ENCODE measurements at places on chromosomes 7 and 10.

DNA sequence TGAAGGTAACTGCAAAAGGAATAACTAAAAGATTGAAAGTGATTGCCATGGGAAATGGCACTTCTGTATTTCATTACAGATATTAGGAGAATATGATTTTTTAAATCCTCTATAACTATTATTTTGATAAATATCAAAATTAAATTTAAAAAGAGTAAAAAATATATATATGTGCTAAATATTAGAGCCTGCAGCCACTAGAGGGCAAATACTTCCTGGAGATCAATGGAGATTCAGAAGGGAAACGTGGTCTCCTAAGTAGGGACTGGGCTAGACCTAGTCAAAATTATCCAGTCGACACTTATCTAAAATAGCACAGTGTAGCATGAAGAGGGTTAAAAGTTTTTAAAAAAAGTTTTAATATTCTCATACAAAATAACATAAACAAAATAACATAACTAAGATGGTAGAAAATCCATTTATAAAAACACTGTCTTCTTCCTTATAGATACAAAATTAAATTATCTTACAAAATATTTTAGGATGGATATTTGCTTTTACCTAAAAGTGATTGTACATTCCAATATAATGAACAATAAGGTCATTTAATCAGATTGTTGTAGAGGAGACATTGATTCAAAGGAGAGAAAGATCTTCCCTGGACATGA is 434.3 kb downstream of the MDFIC start:
- DNase-seq: no peak

GRCh38 chr10:114034923-114035645 is 8.6 kb upstream of the ADRB1 start:
- DNase-seq: no peak

- no peak for DNase-seq
These were observed 48.8 kb downstream of the UBE2H start for GRCh38 chr7:129903935-129904334.

DNA sequence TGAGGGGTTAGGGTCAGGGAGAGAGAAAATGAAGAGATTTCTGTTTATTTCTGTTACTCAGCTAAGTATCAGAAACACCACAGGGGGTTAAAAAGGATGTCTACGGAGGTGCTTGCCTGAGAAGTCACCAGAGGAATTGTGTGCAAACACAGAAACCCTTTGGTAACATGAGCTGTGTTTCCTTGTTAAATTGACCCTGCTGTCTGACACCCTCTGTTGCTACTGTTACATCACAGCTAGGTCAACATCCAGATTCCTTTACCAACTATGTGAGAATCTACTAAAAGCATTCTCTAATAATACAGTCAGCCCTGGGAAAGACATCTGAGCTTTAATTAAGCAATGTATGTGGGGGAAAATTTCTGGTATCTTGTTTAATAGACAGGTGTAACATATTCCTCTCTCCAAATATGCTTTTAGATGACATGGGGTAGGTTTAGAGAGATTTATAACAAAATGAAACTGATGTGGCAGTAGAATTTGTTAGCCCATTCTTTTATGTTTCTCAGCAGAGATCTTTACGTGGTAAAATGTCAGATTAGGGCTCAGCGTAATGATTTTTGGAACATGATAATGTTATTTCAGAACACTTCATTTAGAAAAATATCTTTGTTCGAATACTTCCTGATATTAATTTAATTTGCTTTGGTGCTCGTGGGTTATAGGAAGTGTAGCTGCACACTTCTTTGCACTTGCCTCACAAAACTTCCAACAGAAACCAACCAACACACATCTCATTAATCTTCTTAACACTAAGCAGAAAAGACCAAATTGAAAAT is 168.0 kb upstream of the AHR start:
- DNase-seq: no peak

GRCh38 chr10:2117641-2118040 is 380.3 kb upstream of the ADARB2 start:
- DNase-seq: no peak

GRCh38 chr10:1527951-1528350 is 209.4 kb downstream of the ADARB2 start:
- no peak for DNase-seq

- no peak for DNase-seq
These were observed 10.4 kb downstream of the JCAD start for GRCh38 chr10:30048768-30049517.

DNA sequence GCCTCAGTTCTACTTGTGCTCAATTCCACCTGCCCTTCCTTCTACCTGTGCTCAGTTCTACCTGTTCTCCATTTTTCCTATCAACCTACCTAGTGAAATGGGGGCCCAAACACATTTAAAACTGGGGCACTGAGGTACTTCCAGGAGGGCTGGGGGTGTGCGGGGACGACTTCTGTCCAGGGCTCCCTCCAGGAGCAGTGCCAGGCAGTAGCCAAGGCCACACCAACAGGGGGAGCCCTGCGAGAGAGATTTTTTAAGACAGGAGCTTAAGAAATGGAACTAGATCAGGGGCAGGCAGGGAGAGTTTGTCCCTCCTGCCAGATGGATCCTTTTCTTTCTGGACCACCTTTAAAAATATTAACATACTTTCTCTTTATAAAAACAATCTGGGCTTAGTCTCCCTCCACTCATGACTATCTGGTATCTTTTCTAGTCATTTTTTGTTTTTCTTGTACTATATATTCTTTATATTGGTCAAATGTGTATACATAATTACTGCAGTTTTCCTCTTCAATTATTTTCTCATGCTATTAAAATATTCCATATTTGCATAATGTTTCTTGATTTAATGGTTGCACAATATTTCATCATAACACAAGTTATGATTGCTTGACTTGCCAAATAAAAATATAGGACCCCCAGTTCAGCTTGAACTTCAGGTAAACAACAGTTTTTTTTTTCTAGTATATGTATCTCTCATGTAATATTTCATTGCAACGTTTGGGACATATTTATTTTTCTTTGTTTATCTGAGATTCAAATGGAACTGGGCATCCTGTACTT is 47.3 kb upstream of the INSYN2A start:
- no peak for DNase-seq

DNA sequence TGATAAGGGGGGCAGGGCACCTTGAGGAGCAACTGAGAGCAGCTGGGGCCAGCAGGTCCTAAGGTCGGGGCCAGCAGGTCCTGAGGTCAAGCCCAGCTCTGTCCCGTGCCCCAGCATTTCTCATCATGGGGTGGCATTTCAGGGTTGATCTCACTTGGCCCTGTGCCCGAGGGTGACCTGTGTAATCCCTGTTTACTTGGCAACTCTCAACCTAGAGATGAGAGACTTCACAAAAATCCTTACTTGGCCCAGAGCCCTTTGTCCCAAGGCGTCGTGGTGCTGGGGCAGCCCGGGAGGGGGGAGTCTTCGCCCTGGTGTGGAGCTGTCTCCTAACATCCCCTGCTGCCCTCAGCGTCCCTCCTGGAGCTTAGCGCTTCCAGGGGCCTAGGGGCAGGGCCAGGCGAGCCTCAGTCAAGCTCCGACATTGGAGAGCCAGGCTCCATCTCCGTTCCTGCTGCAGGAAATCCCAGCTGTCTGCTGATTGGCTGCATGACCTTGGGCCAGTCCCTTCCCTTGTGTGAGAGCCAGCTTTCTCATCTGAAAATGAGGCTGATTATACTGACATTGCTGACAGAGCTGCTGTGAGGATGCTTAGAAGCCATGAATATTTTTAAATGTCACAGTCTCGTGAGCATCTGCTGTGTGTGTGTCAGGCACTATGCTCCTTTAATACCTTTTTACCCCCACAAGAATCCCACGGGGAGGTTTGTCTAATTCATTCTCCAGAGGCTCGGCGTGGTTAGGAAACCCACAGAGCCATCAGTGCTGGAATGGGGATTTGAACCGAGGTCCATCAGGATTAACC is 94.3 kb downstream of the ZMIZ1 start:
- DNase-seq: no peak

GRCh38 chr10:69845574-69846292 is 44.0 kb downstream of the COL13A1 start:
- no peak for DNase-seq

DNA sequence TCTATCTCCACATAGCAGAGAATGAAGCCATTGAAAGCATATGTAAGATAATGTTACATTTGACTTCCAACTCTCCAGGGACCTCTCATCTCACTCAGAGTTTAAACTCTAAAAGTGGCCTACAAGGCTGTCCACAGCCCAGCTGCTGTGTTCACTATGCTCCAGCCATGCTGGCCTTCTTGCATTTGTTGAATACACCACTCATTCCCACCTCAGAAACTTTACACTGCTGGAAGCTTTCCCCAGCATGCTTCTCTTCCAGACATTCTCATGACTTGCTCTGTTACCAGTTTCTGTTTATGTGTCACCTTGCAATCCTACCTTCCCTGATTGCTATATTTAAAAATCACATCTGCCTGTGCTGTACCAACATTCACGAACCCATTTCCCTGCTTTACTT is 167.2 kb downstream of the WNT2 start:
- no peak for DNase-seq

- no peak for DNase-seq
These were observed 102.4 kb downstream of the EXOC4 start for GRCh38 chr7:133355325-133355708.

- DNase-seq: no peak
These were observed 3.5 kb downstream of the MNX1 start for GRCh38 chr7:157006829-157007469.

GRCh38 chr7:132575982-132576720 is at the start of gene PLXNA4:
Gene PLXNA4 (minus strand): TSS chr7:132576470. CDS start chr7:132508693, 67,777 bp downstream.
- DNase-seq: no peak

DNA sequence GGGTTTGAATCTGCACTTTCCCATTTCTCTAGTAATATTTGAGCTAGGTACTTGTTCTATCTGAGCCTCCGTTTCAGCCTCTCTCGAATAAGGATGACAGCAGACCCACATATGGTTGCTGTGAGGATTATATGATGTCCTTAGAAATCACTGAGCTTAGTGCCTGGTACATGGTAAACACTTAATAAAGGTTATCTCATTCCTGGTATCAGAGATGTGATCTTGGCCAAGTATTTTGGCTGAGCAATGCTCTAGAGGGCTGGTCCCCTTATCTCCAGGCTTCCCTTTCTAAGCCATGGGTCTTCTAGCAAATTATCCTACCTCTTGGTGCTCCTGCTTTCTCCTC is 407 bp upstream of the MKRN1 start:
- DNase-seq: no peak

GRCh38 chr10:12540341-12540781 is 191.0 kb downstream of the CAMK1D start:
- DNase-seq: no peak

- DNase-seq: no peak
These were observed 40.9 kb downstream of the DLD start for GRCh38 chr7:107931740-107932515.

DNA sequence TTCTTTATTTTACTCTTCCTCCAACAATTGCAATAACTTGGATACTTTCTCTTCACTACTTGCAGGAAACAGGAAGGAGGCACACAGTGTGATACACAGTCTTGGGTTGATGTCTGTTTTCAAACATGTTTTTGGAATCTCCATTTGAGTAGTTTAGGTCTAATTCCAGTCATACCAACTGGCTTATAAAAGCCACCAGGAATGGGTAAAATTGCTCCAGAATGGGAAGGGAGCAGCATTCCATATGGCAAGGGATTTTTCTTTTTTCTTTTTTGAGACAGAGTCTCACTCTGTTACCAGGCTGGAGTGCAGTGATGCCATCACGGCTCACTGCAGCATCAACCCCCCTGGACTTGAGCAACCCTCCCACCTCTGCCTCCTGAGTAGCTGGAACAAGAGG is 545.1 kb upstream of the GALNT17 start:
- DNase-seq: no peak

DNA sequence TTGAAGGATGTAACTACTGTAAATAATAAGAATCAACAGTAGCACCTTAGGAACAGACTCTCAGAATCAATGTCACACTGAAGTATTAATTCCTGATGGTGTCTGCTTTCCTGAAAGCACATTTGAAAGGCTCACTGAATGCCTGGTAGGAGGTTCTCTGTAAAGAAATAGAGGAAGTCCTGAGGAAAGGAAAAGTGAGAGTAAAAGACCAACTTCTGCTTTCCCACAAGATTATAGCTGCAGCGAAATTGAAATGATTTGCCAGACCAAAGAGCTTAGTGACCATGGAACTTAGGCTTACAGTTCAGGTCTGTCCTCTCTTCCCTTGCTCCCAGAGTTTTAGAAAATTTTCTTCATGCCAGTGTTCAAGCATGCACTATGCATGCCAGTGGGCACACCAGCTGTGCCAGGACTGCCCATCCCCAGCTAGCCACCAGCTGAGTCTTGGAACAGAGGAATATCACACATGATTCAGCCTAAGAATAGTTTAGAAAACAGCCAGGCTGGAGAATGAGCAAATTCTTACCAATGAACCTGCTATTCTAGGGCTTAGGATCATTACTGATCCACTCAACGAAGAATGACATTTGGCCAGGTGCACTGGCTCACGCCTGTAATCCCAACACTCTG is 123.2 kb downstream of the HERPUD2 start:
- no peak for DNase-seq

DNA sequence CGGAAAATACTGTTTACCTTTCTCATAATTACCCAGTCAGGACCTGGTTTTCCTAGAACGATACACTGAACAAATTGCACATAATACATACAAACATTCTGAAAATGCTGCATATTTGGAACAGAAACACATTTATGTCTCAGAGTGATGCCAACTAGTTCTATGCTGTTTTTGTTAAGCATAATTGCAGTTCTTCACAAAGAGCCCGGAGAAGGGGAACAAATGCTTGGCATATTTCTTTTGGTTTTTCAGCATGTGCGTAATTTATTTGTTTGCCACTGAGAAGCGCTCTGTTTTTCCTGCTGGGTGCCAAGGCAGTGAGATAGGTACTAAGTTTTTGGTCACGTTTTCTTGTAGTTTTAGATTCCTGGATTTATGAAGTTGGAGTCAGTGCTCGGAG is 181.0 kb upstream of the MDFIC start:
- no peak for DNase-seq

GRCh38 chr10:80517416-80518142 is 20.1 kb upstream of the SH2D4B start:
- no peak for DNase-seq

GRCh38 chr7:117010375-117011133 is 57.3 kb downstream of the ST7 start:
- DNase-seq: no peak

DNA sequence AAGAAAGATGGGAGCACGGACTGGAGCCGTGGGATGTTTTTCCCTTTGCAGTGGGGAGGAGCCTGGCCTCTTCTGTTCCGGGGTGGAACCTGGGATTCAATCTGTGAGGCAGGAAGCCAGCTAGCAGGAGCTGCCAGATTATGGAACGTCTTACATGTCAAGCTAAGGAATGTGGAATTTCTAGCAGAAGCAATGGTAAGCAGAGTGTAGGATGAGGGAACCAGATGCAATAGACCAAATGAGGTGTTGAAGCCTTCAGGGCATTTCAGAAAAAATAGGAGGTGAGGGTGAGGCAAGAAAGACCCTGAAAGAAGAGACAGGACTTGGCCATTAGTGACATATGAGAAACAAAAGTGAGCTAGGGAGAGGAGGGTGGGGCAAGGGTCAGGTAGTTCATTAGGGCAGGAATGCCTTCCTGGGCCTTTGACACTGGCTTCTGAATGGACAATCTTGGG is 105.5 kb downstream of the CHN2 start:
- DNase-seq: no peak

DNA sequence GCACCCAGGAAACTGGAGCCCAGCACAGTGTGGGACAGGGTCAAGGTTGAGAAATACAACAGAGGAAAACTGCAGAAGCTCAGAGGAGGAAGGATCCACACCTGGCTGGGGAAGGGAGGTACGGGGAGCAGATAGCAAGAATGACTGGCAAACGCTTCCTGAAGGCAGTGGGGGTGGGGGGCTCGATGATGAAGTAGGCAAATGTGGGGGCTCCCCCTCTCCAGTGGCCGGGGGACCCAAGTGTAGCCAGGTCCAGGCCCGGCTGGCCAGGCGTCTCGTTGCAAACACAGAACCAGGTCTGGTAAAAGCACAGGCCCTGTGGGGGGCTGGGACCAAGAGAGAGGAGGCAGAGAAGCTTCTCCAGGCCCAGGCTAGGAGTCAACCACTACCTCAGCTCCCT is 7.7 kb downstream of the CHST15 start:
- DNase-seq: no peak

Measured in NCI-H1048 (cell line).